Choroid plexus epithelial cell (primary cell): ENCODE measurements at places on chromosomes 3 and 15.

- no peak for DNase-seq
Measured at GRCh38 chr3:123679712-123680386, 95.0 kb upstream of the HACD2 start.

- DNase-seq, result no peak
Measured at GRCh38 chr3:130828948-130829947, 64.6 kb upstream of the ATP2C1 start.

DNA sequence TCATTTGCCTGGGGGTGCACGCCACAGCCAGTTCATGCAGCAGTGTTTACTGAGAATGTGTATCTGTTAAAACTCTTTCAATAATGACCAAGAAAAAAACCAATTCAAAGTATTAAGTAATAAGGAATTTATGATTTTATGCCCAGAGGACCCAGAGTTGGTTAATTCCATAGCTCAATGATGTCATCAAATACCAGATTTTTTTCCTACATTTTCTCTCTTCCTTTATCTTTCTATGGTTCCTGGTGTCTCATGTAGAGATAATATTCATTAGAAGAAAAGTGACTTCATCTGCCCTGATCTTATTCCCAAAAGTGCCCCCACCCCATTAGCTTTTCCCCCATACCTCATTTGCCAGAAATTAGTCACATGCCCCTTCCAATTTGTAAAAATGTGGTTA, 44.6 kb upstream of the LMCD1 start:
- DNase-seq, result peak; percentile 55

DNA sequence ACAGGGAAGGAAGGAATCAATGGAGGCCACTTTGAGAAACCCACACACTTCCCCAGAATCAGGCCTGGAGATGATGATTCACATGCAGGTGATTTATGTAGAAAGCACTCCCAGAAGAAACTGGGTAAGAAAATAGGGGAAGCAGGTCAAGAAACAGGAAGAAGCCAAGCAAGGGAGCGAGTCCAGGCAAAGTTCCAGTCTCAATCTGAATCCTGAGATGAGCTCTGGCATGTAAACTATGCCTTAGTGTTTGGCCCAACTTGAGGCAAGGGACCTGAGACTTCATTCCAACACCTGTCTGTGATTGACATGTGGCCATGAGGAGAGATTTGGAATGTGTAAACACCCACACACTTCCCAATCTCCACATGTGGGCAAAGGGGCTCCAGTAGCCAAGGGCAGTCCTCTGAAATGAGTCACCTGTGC, 61.6 kb upstream of the CTNNB1 start:
- DNase-seq, result peak; percentile 25

GRCh38 chr3:44902628-44903027, 28.2 kb downstream of the TGM4 start:
- DNase-seq, result no peak

DNA sequence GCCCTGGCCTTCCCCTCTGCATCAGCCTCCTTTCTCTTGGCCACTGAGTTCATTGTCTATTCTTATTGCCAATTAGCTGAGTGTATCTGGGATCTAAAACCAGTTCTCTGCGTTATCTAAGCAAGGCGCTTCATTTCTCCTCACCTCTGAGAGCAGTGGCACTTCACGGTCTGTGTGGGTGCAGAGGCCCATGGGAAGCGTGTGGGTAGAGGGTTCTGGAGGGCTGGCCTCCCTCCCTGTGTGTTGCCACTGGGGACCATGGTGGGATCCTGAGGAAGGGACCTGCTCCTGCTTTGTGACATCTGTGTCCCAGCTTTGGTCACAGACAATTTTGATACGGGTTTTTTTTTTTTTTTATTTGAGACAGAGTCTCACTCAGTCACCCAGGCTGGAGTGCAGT, 32.7 kb downstream of the EDEM1 start:
- DNase-seq, result no peak

GRCh38 chr15:61715082-61715481, 345.2 kb downstream of the VPS13C start:
- no peak for DNase-seq

DNA sequence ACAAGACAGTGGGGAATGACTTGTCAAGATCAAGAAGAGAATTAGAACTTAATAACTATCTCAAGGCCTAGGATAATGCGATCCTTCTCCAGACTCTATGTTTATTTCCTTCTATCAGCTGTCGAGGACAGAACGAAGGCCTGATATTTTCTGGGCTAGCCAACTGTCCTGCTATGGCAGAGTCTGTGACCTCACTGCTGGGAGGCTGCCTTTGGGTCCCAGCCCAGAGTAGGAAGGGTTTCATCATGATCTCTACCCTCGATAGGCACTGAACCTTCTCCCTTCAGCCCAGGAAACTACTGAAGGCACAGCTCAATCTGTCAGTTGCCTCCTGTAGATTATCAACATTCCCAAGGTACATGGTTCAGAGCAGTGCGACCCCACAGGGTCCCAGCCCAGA, 237.2 kb downstream of the ATP8B4 start:
- DNase-seq, result no peak

DNA sequence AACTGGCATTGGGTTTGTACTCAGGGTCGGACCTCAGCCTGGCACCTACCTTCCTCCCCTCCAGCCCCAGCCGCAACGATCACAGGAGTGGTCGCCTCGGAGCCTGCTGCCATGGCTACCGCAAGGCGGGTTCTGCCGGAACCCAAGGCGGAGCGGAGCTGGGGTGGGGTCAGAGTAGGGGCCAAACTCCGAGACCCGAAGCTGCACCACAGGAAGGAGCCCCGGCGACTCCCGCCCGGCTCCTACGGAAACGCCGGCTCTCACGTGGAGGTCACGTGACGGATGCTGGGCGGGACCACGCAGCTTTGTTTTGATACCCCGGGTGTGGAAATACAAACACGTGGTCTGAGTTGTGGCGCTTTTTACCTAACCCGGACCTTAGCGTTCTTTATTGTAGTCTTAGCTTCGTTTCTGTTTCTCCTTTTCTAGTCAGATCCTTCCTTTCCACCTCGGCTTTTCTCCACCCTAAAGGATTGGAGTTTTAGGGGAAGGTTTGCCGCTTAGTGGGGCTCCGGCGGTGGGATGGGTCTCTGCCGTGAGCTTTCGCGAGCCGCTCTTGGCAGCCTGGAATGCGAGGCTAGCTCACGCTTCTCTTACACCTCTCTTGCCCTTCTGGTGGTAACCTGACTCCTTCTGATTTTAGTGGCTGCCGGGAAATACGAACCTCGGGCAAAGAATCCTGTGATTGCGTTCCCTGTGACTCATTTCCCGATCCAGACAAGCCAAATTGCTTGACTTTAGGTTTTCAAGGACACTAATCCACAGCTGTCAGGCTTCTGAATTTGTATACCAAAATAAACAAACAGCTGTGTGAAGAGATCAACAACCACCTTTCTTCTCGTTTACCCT, at the start of gene HSPBAP1:
TSS of gene HSPBAP1 (minus strand) at position 264 of the 849 bp plus-strand sequence. CDS start at position 113, 151 bp downstream.
- DNase-seq, result peak; percentile 96

GRCh38 chr3:123026565-123027291, 835 bp downstream of the SEMA5B start:
- no peak for DNase-seq

GRCh38 chr3:40170395-40170794, 139.1 kb upstream of the EIF1B start:
- no peak for DNase-seq

- no peak for DNase-seq
Measured at GRCh38 chr15:80447077-80447476, 42.9 kb downstream of the ARNT2 start.

GRCh38 chr3:133574260-133574881, 885 bp downstream of the CDV3 start:
- DNase-seq, result peak; percentile 84

DNA sequence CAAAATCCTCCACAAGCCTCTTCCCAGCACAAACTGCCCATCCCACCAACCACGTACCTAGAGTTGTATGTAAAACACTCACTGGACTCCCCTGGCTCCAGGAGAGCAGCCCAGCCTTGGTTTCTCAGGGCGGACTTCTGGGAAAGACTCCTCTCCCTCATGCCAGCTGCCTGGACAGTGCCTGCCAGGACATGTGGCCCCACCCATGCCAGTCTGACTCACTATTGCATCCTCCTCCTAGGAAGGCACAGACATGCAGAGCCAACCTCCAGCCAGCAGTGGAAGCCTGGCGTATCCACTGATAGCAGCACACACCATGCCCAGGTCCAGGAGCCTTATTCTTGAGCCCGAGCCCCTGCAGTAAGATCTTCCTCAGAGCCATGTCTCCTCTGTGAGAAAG, 8.6 kb downstream of the PKM start:
- DNase-seq, result no peak

GRCh38 chr3:43910750-43911149, 220.0 kb downstream of the ABHD5 start:
- no peak for DNase-seq

- DNase-seq, result no peak
Measured at GRCh38 chr3:806006-806405, 286.8 kb upstream of the CNTN6 start.

DNA sequence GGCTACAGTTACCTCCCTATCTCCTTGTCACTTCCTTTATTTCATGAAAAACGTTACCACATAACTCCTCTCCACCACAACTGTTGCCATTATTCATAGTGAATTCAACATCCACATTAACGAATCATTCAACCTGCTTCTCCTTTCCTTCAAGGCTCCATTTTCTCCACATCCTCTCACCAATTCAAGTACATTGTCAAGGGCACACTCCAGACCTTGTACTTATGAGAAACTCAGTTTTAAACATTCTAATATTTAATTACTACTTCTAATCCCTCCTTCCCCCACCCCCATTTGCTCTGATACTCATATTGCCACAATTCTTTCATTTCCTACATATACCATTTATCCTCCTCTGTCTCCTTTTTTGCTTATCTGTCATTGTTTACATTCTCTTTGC, 871.2 kb downstream of the TUSC7 start:
- no peak for DNase-seq

DNA sequence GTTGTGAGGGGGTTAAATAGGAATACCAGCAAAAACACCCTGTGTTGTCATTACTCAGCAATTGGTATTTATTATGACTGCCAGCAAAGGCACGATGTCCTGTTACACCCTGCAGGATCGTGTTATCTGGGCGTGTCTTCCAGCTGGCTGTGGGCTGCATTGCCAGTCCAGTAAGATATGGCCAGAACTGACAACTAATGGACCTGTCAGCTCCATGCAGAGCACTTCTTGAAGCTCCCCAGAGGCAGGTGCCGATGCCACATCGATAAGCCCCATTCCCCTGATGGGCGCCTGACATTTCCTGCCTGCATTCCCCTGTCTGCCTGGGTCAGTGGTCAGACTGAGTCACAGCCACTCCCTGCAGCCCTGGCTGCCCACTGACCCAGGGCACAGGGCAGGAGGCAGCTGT, 79.7 kb upstream of the RASGRF1 start:
- peak; percentile 28 for DNase-seq

DNA sequence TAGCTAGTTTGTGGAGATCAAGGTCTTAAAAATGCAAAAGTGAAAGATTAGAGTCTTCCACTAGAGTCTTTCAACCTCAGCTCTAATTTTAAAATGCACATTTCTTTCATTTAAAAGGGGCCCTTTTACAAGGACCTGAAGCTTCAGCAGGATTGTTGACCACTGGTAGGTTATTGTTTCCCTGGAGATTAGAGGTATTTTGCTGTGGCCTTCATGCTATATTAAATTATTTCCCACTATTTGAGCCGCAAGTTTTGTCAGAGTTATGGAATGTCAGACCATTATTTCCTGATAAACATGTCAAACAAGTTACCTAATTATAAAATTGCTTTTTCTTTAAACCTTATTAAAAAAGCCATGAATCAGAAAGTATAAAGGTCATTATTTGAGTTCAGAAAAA, 103.1 kb upstream of the CCNL1 start:
- peak; percentile 68 for DNase-seq
